Cortex of kidney (tissue), 1 donor: ENCODE measurements at places on chromosomes 7 and 10.

- no peak for DNase-seq
Measured at GRCh38 chr10:90885176-90885575, 13.4 kb downstream of the RPP30 start.

DNA sequence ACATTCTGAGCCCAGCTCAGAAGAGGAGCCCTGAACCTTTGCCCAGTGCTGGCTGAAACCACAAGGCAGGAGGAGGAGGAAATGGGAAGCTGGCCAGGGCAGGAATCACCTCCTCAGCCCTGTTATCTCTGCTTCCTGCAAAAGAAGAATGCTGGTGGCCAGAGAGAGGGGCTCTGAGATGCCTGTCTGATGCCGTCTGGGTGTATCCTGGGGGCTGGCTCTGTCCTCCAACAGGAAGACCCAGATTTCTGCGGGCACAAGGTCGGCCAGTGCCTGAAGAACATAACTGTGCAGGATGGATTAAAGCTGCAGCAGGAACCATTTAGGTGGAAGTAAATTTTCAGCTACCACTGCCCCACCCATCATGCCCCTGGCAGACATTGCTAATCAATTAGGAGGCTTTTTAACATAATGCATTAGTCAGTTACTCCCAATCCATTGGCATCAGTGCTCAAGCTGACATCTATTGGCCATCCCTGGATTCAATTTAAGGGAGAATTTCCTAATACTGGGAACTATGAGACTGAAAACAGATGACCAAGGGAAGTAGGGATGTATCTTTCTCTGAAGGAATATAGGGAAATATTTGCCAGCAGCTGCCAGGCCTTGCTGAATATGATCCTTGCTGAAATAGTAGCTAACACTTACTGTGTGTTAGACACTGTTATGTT lies 67.7 kb downstream of the COL13A1 start:
- no peak for DNase-seq

- DNase-seq = no peak
Measured at GRCh38 chr7:11261470-11261869, 287.8 kb downstream of the PHF14 start.

GRCh38 chr7:2012981-2013380 lies 219.8 kb downstream of the MAD1L1 start:
- DNase-seq = no peak

GRCh38 chr10:77925795-77926565 lies 575 bp downstream of the DLG5 start:
- DNase-seq = no peak

GRCh38 chr7:105718511-105718925 lies 137.2 kb upstream of the EFCAB10 start:
- no peak for DNase-seq

DNA sequence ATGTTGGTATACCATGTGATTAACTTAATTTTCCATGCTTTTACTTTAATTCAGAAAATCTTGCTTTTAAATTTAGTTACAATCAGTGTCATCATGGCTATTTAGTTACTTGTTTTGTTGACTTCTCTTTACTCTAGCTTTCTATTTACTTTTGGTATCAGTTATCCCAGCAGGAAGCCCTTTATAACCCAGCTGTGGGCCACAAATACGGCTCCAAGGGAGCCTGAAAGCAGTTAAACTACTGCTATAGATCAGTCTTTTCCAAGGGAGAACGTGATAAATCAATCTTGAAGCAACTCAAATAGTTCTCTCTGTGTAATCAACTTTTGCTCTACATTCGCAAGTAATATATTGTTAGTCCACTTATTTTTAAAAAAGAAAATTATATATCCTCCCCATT lies 287.4 kb downstream of the CACNA2D1 start:
- no peak for DNase-seq

DNA sequence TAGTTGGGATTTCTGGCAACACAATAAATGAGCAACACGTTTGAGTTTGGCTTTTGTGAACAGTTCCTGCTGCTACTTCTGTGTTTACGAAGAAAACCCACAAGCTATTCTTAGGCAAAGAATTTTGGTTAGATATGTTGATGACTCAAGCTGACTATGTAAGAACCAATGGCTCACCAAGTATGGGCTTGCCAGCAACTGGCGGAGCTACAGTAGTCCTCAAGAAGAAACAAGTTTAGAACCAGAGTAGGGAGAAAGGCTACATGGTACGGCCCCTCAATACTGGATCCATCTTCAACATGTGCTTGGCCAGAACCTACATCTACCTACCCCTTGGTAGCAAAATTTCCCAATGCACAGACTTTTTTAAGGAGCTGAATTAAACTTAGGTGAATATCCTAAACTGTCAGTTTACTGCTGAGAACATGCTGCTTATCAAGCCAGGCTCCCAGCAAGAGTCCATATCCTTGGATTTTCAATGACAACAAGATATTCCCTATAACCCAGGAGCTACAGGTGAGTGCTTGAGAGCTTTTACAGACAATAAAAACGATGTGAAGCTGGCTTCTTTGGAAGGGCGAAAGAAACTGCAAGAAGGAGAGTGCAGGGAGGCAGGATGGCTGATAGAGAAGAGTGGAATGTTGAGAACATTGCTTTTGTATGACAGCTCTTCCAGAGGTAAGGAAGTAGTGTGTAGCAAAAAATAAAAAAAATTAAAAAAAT lies 74.3 kb upstream of the ASAH2 start:
- DNase-seq = no peak

DNA sequence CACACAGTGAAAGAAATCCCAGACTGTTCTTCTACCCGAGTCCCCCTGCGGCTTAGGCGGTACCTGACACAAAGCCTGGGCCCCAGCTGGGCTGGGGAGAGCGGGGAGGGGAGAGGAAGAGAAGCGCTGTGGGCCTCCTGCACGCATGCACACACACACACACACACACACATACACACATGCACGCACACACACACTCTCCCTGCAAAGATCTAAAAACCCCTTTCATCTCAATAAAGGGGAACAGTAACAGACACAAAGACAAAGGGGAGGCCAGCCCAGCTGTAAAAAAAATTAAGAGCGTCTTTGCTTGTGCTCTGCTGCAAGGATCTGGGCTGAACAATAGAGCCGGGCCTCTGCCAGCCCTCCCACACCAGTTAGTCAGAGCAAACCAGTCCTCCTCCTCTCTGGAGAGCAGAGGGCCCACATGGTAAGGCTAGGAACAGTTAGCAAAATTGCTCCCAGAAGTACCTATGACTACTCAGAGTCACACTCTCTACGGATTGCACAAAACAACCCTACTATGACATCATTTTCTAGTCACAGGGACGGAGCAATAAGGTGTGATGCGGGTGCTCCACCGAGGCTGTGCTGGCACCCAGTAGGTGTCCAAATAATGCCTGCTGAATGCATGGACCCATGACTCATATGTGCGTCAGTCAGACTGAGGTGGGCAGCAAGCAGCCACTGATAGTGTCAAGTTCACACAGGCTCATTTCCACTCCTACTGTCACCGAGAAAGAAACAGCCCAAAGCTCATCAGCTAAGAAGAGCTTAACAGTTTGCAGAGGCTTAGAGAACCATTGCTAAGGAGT lies 9.2 kb downstream of the ITPRIP start:
- DNase-seq = no peak

- no peak for DNase-seq
Measured at GRCh38 chr7:4687956-4688355, 5.9 kb downstream of the FOXK1 start.

DNA sequence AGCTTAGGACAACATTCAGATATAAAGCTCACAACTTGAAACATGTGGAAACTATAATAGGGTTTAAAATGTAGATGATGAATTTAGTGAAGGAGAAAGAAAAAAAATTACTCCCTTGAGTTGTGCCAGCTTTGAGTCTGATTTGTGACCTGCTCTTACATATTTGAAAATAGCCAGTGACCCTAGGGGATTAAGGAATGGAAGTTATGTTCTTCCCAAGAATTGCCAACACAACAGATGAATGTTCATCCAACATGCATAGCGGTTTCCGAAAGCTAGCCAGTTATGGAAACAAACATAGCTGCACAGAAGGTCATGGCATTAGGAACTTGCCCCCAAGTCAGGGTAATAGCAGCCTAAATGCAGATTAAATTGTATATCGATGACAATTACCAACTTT lies 10.8 kb downstream of the TMEM196 start:
- DNase-seq = no peak

DNA sequence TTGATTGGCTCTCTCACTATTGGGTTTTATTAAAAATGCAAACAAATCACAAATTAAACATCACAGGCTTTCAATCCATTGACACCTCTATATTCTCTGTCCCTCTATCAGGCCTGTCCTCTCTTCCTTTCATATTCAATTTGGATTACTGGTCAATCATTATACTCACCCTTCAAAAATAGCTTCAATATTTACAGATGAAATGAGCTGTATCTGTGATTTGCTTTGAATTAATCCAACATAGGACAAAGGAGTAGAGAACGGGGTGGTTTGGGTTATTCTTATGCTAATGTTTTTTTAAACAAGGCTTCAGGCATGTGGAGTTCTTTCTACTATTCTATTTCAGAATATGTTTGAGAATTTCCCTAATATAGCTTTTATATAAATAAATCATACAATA lies 2.3 kb downstream of the TAS2R39 start:
- DNase-seq = no peak

GRCh38 chr10:93180482-93180931 lies 106.8 kb downstream of the CYP26A1 start:
- no peak for DNase-seq

DNA sequence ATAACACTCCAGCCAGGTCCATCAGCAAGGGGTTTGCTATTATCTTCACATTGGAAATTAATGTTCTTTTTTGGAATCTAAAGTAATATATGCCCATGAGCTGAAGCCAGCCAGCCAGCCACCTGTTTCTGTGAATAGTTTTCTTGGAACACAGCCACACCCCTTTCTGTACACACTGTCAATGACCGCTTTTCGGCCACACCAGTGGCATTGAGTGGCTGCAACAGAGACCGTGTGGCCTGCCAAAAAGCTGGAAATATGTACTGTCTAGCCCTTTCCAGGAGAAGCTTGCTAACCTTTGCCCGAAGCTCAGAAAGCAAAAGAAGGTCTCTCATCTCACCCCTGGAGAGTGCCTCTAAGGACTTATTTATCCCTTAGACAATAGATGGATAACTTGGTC lies 98.5 kb upstream of the NPS start:
- DNase-seq = no peak

- DNase-seq = no peak
Measured at GRCh38 chr10:44292390-44293002, 92.4 kb downstream of the CXCL12 start.

- no peak for DNase-seq
Measured at GRCh38 chr7:5591278-5591874, 167.7 kb upstream of the TNRC18 start.

- DNase-seq = no peak
Measured at GRCh38 chr7:46294381-46294780, 373.3 kb upstream of the IGFBP3 start.

DNA sequence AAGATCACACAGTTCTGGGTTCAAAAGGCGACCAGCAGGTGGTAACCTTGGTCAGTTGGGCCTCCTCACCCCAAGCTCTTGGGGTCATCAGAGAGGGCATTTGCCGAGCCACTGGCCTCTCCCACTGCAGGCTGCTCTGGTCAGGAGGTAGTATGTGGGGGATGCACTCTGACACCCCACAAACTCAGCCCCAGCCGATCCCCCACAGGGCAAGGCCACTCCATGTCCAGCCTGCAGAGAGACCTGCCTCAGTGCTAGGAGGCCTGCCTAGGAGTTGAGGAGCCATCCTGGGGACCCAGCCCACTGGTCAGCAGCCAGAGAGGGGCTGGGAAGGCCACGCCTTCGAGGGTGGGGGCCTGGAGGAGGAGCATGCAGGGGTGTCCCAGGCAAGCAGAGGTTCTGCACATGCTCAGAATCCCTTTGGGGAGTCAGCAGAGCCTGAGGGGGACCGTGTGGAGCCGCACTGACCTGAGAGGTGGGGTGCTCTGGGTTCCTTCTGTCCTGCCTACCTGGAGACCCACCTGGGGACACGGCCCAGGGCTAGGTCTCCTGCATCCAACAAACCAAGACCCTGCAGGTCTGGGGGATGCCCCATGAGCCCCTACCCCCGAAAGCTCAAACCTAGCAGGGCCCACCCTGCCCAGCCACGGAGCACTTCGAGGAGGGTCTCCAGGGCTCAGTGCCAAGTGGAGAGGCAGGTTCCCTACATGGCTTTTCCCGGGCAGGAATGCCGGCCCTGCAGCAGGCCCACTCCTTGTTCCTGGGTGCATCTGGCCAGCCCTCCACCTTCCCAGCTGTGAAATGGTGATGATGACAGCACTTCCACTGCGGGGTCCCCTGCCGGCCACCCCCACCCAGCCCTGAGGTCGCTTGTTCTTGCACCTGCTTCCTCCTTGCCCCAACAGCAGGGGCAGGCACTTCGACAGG lies 58.5 kb downstream of the RASGEF1A start:
- no peak for DNase-seq

- no peak for DNase-seq
Measured at GRCh38 chr7:75847707-75848106, 31.1 kb upstream of the RHBDD2 start.

DNA sequence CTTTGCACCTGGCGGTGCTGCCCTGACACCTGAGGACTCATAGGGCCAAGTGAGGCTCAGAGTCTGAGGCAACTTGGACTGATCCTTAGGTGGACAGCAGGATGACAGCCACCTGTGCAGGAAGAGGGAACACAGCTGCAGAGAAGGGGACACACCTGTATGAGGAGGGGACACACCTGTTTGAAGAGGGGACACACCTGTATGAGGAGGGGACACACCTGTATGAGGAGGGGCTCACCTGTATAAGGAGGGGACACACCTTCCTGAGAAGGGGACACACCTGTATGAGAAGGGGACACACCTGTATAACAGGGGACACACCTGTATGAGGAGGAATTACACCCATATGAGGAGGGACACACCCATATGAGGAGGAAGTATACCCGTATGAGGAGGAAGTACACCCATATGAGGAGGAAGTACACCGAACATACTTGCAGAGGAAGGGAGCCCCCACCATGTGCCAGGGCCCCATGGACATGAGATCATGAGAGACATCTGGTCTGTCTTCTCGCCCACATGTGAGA lies 285.9 kb downstream of the ADARB2 start:
- DNase-seq = no peak

DNA sequence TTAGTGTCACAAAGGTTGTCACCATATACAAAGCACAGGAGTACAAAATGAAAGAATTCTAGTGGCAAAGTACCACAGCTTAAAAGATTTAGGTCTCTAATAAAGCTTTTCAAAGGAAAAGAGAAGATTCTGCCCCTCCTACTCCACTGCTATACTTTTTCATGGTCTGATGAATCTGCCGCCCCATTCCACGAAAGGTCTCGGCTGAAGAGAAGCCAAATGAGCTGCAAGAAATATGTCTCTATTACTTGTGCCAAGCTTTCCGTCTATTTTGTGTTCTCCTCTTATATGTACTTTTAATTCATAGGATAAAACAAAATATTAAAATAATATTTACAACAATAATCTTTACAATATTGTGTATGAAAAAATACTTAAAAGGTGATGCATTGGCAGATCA lies 222.6 kb downstream of the ANK3 start:
- DNase-seq = no peak

GRCh38 chr10:64118736-64119135 lies 597.5 kb downstream of the REEP3 start:
- no peak for DNase-seq

DNA sequence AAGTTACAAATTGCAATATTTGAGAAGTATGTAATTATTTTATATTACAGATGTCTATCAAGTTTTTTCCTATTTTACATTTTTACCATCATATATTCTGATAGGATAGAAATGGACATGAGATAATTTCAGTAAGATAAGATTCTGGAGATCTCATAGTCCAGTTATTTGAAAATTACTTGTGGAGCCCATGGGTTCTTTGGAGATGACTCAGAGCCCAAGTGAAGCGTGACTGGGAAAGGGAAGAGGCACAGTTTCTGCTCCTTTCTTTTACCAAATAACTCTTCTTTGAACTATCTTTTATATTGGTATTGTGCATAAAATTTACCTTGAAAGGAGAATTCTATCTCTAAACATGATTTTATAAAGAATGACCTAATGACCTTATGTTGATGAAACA lies 2.4 kb downstream of the CD36 start:
- no peak for DNase-seq
